Skin of body (tissue), 3 donors: ENCODE measurements at places on chromosomes 5 and 9. TPM values are rescaled to one million over a fixed set of nuclear protein-coding genes. Genes with fewer than 3 reads are reported as not detected.

DNA sequence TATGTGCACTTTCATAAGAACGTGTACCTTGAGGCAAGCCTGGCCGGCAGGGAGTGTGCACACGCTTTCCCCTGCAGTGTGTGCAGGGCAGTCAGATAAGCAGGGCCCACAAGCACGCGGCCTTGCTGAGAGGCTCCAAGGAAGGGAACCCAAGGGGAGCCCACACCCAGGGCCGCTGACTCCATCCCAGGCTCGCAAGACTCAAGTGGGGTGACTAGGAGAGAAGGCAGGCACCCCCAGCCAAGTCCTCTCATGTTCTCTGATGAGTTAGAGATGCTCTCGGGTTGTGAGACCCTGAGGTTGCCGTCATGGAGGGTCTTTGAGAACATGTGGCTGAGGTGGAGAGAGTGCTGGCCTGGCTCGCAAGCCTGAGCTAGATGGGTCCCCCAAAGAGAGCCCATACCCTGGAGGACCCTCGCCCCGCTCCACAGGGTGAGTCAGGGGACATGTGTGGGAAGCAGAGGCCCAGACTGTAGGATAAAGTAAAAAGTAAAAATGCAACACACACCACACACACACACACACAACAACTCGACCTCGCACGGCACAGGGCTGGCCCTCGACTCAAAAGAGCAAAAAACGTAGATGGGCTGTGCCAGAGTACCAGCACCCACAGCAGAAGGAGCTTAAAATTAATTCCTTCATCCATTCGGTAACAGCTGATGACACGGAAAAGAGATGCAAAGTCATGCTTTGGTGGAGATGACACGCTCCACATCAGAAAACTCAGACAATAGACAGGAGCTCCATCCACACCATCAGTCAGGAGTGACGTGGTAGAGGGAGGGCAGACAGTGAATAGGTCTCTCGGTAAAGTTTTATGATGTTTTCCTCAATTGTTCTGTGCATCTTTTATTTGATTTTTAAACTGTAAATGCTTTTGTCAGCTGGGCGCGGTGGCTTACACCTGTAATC is 54.8 kb upstream of the NKD2 start:
- no peak for DNase-seq

DNA sequence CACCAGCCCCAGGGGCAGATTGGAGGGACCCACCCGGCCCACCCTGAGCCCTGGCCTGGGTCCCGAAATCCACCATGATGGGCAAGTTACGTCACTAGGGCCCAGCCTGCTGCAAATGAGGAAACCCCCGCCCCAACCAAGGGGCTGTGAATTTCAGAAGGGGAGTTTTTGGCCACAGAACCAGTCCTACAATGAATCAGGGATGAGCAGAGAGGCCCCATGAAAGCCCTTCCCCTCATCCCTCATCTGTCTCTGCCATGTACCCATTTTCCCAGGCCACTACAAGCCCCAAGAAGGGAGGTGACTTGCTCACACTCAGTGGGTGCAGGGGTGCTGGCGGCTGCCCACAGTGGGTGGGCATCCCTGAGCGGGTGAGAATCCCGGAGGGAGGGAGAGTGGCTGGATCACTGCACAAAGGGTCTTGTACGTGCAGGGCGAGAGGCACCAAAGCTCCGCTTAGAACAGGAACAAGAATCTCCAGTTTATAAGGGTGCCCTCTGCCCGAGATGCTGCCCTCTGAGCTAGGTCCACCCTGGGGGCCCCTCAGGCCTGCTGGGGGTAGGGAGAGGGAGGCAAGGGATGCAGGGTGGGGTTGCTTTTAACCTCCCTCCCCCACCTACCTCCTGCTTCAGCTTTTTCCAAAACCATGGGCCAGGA is 10.4 kb upstream of the TCF7 start:
- DNase-seq, result no peak

DNA sequence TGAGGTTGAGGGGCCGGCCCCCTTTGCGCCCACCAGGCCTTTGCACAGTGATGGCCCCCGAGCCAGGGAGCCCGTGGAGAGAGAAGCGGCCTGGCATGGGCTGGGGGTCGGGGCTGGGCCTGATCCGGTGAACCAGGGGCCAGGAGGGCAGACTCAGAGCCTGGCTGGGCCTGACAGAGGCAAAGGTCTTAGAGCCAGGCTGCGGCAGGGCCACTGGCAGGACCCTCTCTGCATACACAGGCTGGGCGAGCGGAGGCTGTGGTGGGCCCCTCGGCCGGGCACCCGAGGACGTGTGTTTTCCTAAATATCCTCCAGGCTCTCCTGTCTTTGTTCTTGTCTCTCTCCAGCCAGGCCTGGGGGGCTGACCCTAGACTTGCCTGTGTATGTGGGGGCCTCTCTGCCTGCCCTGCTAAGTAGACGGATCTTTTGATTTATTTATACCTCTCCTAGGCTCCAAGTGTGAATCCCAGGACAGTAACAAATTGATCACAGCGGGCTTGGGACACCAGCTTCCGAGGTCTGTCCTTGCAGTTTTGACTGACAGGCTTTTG is 933 bp downstream of the NEK6 start:
- no peak for DNase-seq

DNA sequence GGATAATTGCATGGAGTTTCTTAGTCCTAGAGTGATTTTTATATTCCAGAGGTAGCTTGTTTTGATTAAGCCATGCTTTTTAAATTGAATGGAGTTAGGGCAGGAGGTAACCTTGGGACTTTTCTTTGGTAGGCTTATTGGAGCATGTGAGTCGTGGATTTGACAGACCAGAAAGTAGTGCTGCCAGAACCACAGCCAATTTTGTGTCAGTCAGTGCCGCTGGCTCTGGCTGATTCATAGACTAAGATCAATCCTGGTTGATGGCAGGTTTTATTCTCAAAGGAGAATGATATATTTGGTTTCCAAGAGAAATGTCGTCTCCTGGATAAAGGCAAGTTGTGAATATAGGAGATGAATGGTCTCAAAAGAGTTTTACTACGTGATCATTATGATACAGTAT is 20.3 kb downstream of the RAI14 start:
- no peak for DNase-seq

GRCh38 chr9:76868897-76869296 is 37.0 kb downstream of the PRUNE2 start:
- DNase-seq, result peak; percentile 3

GRCh38 chr5:103962023-103962422 is 399.4 kb upstream of the NUDT12 start:
- DNase-seq, result no peak

The GLRA1 gene
- not detected for total RNA-seq

The NUDT12 gene
- 14.6 TPM for total RNA-seq

The PKD2L2 gene
- 0.10 TPM for total RNA-seq

The TMEM252 gene
- not detected for total RNA-seq

GRCh38 chr5:159102311-159102934 is 2.7 kb upstream of the EBF1 start:
- DNase-seq, result no peak

GRCh38 chr5:133205204-133205603 is 153.4 kb downstream of the HSPA4 start:
- no peak for DNase-seq

DNA sequence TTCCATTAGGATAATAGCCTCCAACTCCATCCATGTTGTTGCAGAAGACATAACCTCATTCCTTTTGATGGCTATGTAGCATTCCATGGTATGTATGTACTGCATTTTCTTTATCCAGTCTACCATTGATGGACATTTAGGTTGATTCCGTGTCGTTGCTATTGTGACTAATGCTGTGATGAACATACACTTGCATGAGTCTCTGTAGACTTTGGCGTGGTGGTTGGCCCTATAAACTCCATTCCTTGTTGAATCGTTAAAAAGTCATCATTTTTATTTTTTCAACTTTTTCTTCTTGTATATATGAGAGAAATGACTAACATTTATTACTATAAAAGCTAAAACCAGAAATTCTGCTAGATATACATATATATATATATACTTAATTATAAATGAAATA is 1491.9 kb upstream of the CDH6 start:
- no peak for DNase-seq

The CDH9 gene
- total RNA-seq, result not detected

The MARCOL gene
- not detected for total RNA-seq

The ORM2 gene
- total RNA-seq, result 0.79 TPM

The MLANA gene
- total RNA-seq, result 6.5 TPM

- no peak for DNase-seq
These were observed 15.9 kb upstream of the FGF1 start for GRCh38 chr5:142701673-142702311.

DNA sequence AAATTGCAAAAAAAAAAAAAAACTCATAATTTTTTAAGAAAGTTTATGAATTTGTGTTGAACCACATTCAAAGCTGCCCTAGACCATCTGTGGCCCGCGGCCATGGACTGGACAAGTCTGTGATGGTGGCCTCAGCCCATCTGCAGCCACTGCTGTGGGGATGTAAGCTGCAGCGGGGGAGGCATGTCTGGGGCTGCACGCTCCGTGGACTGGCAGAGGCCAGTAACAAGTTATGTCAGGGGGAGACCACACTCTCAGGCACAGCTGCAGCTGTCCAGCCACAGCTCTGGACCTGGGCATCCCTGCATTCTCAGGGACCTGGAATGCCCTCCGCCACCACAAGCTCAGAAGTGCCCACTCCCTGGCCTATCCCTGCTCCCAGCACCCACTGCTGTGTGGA is 1272.3 kb upstream of the CDH9 start:
- no peak for DNase-seq

- no peak for DNase-seq
These were observed 61.4 kb downstream of the PTPDC1 start for GRCh38 chr9:94145640-94146039.

DNA sequence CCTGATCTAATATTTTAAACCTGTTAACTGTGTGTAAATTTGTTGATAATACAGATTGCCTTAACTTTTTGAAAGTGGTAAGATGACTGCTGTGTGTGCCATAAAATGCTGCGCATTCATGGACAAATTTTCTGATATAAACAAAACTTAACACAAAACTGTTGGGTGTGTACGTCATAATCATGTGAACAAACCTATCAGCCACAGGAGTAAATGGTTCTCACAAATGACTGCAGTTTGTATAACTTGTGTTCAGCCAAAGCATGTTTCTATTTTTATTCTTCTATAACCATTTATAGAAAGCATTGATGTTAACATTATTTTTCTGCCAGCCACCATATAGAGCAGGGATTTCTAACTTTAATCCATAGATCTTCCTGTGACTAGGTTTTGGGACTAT is 21.5 kb downstream of the CAMK4 start:
- no peak for DNase-seq

- no peak for DNase-seq
These were observed 158.9 kb downstream of the ENTREP1 start for GRCh38 chr9:69483886-69484422.

DNA sequence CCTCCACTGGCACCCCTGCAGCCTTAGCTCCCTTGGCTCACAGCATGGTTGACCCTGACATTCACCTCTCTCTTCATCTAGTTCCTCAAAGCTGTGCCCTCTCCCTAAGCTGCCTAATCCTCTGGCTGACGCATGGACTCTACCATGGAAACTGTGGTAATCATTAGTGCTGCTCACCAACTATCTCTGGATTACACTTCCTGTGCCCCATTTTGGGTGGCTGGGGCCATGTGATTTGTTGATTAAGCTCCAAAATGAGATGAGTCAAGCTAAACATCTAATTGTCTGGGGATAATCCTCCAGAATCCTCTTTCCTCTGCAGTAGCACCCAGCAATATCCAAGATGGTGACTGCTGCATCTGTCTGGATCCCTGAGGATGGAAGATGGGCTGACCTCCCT is 264.4 kb downstream of the SH3GL2 start:
- DNase-seq, result no peak

The PDZD2 gene
- 34.9 TPM for total RNA-seq

The PLK2 gene
- 282 TPM for total RNA-seq

DNA sequence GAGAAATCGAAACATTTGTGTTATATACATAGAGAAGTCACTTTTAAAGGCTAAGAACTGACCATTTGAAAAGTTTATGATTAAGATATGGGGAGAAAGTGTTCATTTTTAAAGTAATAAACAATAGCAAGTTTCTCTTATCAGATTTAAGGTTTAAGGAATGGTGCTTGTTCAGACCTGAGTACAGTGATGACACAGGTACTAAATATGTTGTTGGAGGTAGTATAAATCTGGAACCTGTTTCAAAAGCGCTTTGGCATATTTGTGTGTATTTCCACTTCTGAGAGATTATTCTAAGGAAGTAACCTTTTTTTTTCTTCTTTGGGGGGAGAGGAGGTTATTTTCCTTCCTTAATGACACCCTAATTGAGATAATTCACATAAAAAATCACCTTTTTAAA is 18.4 kb downstream of the CDC42SE2 start:
- no peak for DNase-seq

DNA sequence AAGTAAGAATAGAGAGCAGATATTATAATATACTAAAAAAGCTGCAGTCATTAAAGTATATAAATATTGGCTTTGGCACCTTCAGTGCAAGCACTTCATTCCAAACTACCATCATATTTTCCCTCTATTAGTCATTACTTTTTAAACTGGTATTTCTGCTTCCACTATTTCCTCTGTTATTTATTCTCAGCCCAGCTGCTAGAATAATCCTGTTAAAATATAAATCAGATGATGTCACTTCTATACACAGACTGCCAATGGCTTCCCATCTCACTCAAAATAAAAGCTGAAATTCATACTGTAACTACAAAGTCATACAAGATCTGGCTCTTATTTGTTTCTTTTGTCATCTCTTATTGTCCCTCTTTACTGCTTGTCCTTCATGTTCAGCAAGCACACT is 432.9 kb downstream of the TLE4 start:
- no peak for DNase-seq

The RGS7BP gene
- 0.89 TPM for total RNA-seq

The SLC46A2 gene
- total RNA-seq, result 1.2 TPM

The ADAMTS16 gene
- 3.1 TPM for total RNA-seq

DNA sequence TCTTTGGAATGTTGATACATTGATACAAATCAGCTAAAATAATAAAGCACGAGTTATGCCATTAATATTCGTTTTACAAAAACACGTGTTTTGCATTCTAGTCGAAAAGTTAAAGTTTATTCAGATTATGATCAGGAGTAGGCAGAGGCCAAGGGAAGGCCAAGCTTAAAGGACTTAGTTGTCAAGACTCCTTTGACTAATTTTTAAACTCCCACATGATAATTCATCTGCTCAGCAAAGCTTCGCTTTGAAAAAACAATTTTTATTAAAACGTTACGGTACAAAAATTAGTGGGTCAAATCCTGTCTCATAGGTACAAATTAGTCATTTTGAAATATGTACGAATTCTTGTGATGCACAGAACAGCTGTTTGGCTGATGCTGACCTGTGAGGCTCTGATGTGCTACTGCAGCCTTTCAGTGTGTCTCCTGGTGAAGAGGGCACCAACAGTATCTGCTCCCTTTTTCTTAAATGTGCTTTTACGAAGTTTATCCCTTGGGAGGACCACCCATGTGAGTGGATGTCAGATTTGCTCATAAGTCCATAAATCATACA is 23.0 kb upstream of the NR3C1 start:
- DNase-seq, result no peak

DNA sequence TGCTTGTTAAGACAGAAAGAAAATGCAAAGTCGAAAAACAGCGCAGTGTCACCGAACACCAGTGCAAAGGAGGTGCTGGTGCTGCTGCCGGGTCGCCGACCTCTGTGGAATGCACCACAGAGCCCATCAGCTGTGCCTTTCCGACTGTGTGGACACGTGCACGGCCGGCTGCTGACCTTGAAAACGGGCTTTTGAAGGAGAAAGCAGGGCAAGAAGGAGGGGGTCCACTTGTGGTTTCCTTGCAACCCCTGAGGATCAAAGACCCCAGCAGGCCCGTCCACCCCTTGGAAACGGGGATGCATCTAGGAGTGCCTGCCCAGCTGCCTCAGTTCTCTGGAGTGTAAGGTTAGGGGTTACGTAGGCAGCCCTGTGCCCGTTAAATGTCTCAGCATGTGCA is 6.2 kb upstream of the OLFM1 start:
- no peak for DNase-seq

The WDR38 gene
- total RNA-seq, result not detected

GRCh38 chr9:87880683-87881082 is 2.0 kb upstream of the SPATA31E1 start:
- DNase-seq, result no peak
